ENCODE measurements at places on chromosomes 11 and 22. TPM values are rescaled to one million over a fixed set of nuclear protein-coding genes. Genes with fewer than 3 reads are reported as not detected.

GRCh38 chr11:16840951-16841350 lies 102.5 kb downstream of the C11orf58 start:
- no peaks in the 10 kb centered on the region for H3K4me1 ChIP-seq
- no peaks in the 10 kb centered on the region for H3K27me3 ChIP-seq
- no peak overlapping the region for H3K27ac ChIP-seq
- no peaks in the 10 kb centered on the region for H3K36me3 ChIP-seq
- no peak overlapping the region for H3K4me3 ChIP-seq

DNA sequence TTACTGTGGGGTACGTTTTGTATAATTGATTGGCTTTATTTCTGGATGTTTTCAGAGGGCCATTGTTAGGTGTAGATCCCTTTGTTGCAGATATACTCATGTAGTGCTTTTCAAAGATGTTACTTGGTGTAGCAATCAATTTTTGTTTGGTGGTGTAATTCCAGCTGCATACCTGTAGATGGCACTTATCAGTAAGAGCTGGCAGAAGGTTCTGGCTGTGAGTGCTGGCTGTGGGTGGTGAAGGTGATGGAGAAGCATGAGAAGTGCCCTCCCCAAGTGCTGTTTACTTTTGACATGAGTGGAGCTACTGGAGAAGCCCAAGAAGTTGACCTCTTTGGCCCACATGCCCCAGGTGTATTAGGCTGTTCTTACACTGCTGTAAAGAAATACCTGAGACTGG lies 1074.9 kb downstream of the FAM181B start:
- H3K27ac ChIP-seq: no peak overlapping the region
- no peak for DNase-seq
- H3K4me3 ChIP-seq: no peak overlapping the region
- no peaks in the 10 kb centered on the region for H3K36me3 ChIP-seq
- no peaks in the 10 kb centered on the region for H3K27me3 ChIP-seq
- H3K4me1 ChIP-seq: no peaks in the 10 kb centered on the region

GRCh38 chr22:31613286-31613903 lies 48.6 kb downstream of the PISD start:
- H3K27ac ChIP-seq: no peak overlapping the region
- H3K36me3 ChIP-seq: no peaks in the 10 kb centered on the region
- no peak for DNase-seq

Gene LYVE1
- 4.6 TPM for total RNA-seq

All from testis (tissue), 5 donors.